Progenitor cell of endocrine pancreas (in vitro differentiated cells): ENCODE measurements at places on chromosomes 3 and 15. TPM values are rescaled to one million over a fixed set of nuclear protein-coding genes. Genes with fewer than 3 reads are reported as not detected.

Gene STAC
- 1.2 and 1.6 TPM in 2 replicates for total RNA-seq

Gene TMEM115
- 32.7 and 33.0 TPM in 2 replicates for total RNA-seq

Gene SERINC4
- 0.33 and 0.36 TPM in 2 replicates for total RNA-seq

Gene ZNF860
- total RNA-seq, result 2.1 and 2.2 TPM in 2 replicates

Gene OIP5
- total RNA-seq, result 9.5 and 9.7 TPM in 2 replicates

Gene ARPIN
- total RNA-seq, result 19.6 and 20.4 TPM in 2 replicates

Gene CCR2
- total RNA-seq, result not detected in 2 replicates

DNA sequence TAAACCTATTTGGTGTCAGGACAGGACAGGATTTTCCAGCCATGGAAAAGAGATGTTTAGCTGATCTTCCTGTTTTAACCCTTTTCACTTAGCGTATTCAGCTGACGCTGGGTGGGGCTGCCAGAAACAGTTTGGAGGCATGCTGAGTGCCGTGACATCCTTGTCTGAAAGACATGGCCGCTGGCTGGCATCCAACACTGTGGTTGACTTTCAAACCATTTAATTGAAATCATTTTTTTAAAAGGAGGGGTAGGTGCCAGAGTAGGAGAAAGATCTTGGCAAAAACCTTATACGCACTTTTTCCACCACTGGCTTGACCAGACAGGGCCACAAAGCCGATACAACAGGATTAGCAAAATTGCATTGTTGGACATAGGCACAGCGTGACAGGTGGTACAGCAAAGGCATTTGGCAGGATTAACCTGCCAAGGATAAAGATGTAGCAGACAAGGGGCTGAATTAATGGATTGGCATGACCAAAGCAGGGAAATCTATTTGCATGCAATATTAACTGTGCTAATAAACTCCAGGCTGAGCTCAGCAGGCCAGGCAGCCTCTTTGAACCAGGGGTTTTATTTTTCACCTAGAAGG is 131.8 kb upstream of the TOPAZ1 start:
- H3K27me3 ChIP-seq, result peaks cover 69% of the 10 kb centered on the region
- peaks cover 2% of the 10 kb centered on the region for H3K36me3 ChIP-seq
- H3K27ac ChIP-seq, result no peak overlapping the region

GRCh38 chr3:193836918-193837317 is 243.9 kb downstream of the OPA1 start:
- H3K36me3 ChIP-seq, result peaks cover 10% of the 10 kb centered on the region
- H3K4me3 ChIP-seq, result no peak overlapping the region
- H3K4me1 ChIP-seq, result peaks cover 32% of the 10 kb centered on the region

GRCh38 chr3:64651303-64651702 is 36.5 kb downstream of the ADAMTS9 start:
- no peak overlapping the region for H3K27ac ChIP-seq
- H3K27me3 ChIP-seq, result no peaks in the 10 kb centered on the region
- DNase-seq, result no peak

- no peak overlapping the region for H3K4me3 ChIP-seq
- no peak for DNase-seq
- no peaks in the 10 kb centered on the region for H3K36me3 ChIP-seq
- no peaks in the 10 kb centered on the region for H3K4me1 ChIP-seq
- H3K27ac ChIP-seq, result no peak overlapping the region
Observed at GRCh38 chr15:39502611-39503195, 78.2 kb upstream of the THBS1 start.

DNA sequence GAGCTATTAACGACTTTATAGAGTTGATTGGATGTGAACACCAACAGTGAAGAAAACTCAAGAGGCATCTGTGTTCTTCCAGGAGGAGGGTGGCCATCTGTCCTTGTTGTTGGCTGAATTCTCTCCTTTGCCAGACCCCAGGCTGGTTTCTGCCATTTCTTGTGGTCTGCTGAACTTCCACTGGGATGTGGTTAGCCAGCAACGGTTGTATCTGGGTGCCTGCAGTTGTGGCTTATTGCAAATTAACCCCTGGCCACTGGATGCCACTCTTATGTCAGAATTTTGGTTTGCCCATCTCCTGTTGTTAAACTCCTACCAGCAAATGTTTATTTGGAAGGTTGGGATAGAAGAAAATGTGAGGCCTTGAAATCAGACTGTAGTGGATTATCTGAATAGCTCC is 163.6 kb upstream of the TBC1D5 start:
- peaks cover under 1% of the 10 kb centered on the region for H3K4me1 ChIP-seq
- H3K4me3 ChIP-seq, result no peak overlapping the region
- H3K36me3 ChIP-seq, result peaks cover 4% of the 10 kb centered on the region
- DNase-seq, result no peak
- H3K27me3 ChIP-seq, result no peaks in the 10 kb centered on the region

- H3K4me1 ChIP-seq, result peaks cover 9% of the 10 kb centered on the region
- no peak overlapping the region for H3K27ac ChIP-seq
- no peak overlapping the region for H3K4me3 ChIP-seq
- H3K36me3 ChIP-seq, result no peaks in the 10 kb centered on the region
Observed at GRCh38 chr3:16031434-16031833, 143.0 kb upstream of the GALNT15 start.

- H3K27ac ChIP-seq, result peak overlapping the region; percentile 84
- H3K27me3 ChIP-seq, result no peaks in the 10 kb centered on the region
- no peak overlapping the region for H3K4me3 ChIP-seq
- H3K4me1 ChIP-seq, result peaks cover 26% of the 10 kb centered on the region
- DNase-seq, result no peak
Observed at GRCh38 chr15:85563328-85563727, 182.9 kb downstream of the AKAP13 start.

DNA sequence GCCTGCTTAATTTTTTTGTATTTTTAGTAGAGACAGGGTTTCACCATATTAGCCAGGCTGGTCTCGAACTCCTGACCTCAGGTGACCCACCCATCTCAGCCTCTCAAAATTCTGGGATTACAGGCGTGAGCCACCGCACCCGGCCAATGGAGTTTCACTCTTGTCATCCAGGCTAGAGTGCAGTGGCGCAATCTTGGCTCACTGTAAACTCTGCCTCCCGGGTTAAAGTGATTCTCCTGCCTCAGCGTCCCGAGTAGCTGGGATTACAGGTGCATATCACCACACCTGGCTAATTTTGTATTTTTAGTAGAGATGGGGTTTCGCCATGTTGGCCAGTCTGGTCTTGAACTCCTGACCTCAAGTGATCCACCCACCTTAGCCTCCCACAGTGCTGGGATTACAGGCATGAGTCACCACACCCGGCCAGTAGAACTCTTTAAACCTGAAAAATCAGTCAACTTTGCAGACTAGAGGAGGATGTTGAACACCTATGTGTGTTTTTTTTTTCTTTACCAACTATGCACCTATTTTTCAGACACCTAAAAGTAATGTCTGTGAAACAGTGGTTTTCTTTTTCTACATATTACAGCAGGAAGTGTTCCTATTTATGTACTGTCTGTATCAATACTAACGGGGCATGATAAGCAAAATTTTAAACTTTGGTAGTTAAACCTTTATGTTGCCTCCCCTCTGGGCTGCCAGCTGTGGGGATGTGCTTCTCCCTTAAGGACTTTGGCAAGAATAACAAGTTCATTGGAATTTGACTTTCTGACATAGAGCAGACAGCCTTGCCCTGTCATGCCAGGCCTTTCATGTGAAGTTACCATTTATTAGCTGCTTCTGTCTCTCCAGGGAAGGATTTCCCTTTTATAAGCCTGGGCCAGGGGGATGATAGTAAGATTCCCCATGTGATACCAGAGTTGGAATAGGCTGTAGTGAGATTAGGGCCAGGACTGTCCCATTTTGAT is 8.1 kb downstream of the ARIH2 start:
- no peak overlapping the region for H3K4me3 ChIP-seq
- no peaks in the 10 kb centered on the region for H3K27me3 ChIP-seq
- H3K36me3 ChIP-seq, result peaks cover 12% of the 10 kb centered on the region

DNA sequence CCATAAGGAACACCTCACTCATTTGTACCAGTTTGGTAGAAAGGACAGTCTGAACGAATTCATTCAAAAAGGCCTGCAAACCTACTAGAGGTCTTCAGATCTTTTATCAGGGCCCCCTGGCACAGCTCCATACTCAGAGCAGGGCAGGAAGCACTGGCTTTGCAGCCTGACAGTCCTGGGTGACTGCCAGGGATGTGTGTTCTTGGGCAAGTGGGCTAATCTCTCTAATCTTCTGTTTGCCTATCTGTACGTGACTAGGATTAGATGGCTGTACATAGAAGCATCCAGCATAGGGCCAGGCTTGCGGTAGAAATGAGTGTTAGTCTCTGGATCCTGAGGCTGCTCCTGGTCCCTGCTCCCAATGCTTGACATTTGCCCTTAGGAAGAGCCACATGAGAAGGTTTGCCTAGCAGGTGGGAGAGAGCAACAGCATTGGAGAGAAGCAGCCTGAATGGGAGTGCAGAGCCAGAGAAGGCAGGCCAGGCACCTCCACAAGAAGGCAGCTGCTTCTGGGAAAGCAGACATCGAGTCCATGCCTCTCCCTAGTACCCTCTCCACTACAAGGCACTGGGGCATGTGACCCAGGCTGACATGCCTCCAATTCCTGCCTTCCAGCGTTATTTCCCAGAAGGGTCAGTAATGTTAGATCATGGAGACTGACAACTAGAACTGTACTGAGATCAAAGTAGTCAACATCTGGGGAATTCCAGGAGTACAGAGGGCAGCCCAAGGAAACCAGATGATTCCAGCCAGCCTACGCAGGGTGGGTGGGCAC is 1.0 kb upstream of the CXCR6 start:
- H3K27ac ChIP-seq, result no peak overlapping the region
- H3K27me3 ChIP-seq, result no peaks in the 10 kb centered on the region
- peaks cover 15% of the 10 kb centered on the region for H3K4me1 ChIP-seq
- peaks cover 11% of the 10 kb centered on the region for H3K36me3 ChIP-seq

GRCh38 chr15:88529021-88529630 is 17.4 kb downstream of the DET1 start:
- no peak for DNase-seq
- H3K27ac ChIP-seq, result no peak overlapping the region
- H3K4me3 ChIP-seq, result no peak overlapping the region
- peaks cover 33% of the 10 kb centered on the region for H3K36me3 ChIP-seq
- H3K27me3 ChIP-seq, result no peaks in the 10 kb centered on the region

DNA sequence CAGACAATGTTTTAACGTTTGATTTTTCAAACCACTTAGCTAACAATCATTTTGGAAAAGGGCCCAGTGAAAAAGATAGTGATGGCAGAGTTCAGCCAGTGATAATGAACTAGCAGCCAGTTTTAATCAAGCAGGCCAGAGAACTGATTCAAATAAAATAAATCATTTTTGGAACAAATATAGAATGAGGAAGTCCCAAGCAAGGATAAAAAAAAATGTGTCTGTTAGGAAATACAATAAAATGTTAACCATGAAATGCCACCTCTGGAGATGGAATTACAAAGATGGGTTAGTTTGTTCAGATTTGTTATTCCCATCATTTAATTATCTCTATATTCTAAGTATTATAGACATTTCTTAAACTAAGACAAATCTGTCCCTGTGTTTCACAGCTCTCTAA is 1.1 kb downstream of the HERC1 start:
- H3K27ac ChIP-seq, result peak overlapping the region; percentile 96
- no peaks in the 10 kb centered on the region for H3K36me3 ChIP-seq
- peaks cover 15% of the 10 kb centered on the region for H3K4me1 ChIP-seq
- peak overlapping the region; percentile 96 for H3K4me3 ChIP-seq
- DNase-seq, result no peak

DNA sequence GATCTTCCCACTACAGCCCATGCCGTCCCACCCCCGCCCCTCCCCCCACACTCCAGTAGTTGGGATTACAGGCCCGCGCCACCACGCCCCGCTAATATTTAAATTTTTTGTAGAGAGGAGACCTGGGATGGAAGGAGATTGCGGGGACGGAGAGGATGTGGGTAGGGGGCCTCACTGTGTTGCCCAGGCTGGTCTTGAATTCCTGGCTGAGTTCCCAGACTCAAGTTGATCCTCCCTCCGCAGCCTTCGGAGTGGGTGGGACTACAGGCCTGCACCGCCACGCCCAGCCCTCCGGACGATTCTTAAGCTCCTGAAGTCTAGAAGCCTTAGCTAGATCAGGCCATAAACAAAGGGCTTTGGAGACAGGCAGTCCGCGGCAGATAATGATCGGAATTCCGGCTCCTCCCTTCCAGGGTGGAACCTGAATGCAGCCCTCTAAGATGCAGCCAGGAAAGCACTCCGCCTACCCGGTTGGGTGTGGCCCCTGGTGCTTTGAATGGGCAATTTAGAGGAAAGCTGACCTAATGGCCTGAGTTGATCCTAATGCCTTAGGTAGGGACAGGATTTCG is at the start of gene DPPA2:
DPPA2 (minus strand) TSS at position 356 of the 569 bp plus-strand sequence. CDS start 1,975 bp downstream, outside the sequence.
- no peak within 1 kb of the TSS for H3K27ac ChIP-seq
- H3K27me3 ChIP-seq, result no peaks in the 10 kb centered on the region
- H3K4me1 ChIP-seq, result no peaks in the 10 kb centered on the region
- DNase-seq, result no peak
- no peak within 1 kb of the TSS for H3K4me3 ChIP-seq
- no peaks in the 10 kb centered on the region for H3K36me3 ChIP-seq

- H3K36me3 ChIP-seq, result no peaks in the 10 kb centered on the region
- H3K4me1 ChIP-seq, result no peaks in the 10 kb centered on the region
- no peak overlapping the region for H3K4me3 ChIP-seq
- no peak overlapping the region for H3K27ac ChIP-seq
Observed at GRCh38 chr3:148381051-148381450, 316.7 kb upstream of the AGTR1 start.

- peak; percentile 16 for DNase-seq
- H3K4me1 ChIP-seq, result no peaks in the 10 kb centered on the region
- peaks cover 13% of the 10 kb centered on the region for H3K27me3 ChIP-seq
- H3K27ac ChIP-seq, result no peak overlapping the region
- H3K36me3 ChIP-seq, result peaks cover 6% of the 10 kb centered on the region
Observed at GRCh38 chr3:129934234-129935123, 40.0 kb upstream of the TRH start.

- no peak overlapping the region for H3K27ac ChIP-seq
- H3K4me3 ChIP-seq, result no peak overlapping the region
Observed at GRCh38 chr3:95226437-95226836, 1163.6 kb downstream of the NSUN3 start.

GRCh38 chr3:70464876-70465275 is 152.4 kb upstream of the MDFIC2 start:
- no peak for DNase-seq
- H3K4me1 ChIP-seq, result no peaks in the 10 kb centered on the region
- no peak overlapping the region for H3K27ac ChIP-seq
- H3K36me3 ChIP-seq, result no peaks in the 10 kb centered on the region
- H3K27me3 ChIP-seq, result peaks cover 3% of the 10 kb centered on the region
- H3K4me3 ChIP-seq, result no peak overlapping the region

DNA sequence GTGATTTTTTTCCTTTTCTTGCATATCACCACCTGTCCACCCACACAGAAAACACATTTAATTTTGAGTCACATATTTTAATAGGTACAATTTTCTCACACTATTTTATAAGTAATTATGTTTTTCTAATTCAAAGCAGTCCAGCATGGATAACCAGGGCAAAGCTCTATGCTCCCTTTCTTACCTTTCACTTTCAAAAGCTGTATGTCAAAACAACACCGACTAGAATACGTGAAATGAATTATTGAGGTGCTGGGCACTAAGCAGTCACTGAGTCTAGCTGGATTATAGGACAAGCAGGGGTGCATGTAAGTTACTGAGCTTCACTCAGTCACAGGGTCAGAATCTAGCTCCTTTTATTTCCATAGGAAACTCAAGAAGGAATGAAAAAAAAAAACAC is 60.6 kb downstream of the LSAMP start:
- DNase-seq, result no peak
- no peaks in the 10 kb centered on the region for H3K36me3 ChIP-seq
- no peaks in the 10 kb centered on the region for H3K27me3 ChIP-seq
